ENCODE measurements at places on chromosomes 12 and 14.
A peak's percentile ranks its signal among the peaks of the same experiment; 100 is the strongest.

GRCh38 chr12:71045781-71046180 lies 112.0 kb downstream of the TSPAN8 start:
- DNase-seq, result no peak

GRCh38 chr12:114481200-114481535 lies 75.2 kb upstream of the TBX5 start:
- peak; percentile 7 for DNase-seq

- no peak for DNase-seq
Measured at GRCh38 chr14:34817768-34818167, 57.4 kb downstream of the BAZ1A start.

- DNase-seq, result peak; percentile 74
Measured at GRCh38 chr14:66624336-66624937, 116.5 kb downstream of the GPHN start.

DNA sequence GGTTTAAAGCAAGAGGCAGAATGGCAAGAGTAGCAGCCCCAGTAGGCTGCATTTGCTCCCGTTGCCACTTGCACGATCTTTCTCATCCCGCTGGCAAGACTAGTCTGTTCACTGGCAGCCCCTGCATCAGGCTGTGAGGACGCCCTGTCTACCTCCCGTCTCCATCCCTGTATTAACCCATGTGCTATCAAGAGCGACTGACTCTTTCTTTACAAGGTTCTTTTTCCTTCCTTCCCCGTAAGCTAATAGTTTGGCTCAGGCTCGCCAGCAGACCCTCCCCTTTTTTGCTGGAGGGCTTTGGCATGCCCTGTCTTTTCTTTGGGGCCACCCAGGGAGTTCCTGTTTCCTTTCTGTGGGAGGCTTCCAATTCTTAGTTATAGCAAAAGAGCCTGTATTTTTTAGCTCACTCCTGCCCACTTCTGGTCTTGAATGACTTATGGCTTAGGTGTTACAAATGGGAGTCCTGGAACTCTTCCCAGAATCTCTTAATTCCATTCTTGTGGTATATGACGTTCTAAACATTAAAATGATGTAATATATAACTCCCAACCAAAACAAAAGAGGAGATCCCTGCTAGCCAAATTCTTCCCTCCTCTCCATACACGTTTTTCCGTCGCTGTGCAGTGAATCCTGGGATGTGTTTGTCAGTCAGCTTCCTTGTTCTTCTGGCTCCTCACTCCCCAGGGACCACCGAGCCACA lies 149.0 kb downstream of the PRKCH start:
- no peak for DNase-seq

- no peak for DNase-seq
Measured at GRCh38 chr12:51636581-51636980, 45.5 kb downstream of the SCN8A start.

- no peak for DNase-seq
Measured at GRCh38 chr14:104827177-104828055, 26.5 kb downstream of the ZBTB42 start.

DNA sequence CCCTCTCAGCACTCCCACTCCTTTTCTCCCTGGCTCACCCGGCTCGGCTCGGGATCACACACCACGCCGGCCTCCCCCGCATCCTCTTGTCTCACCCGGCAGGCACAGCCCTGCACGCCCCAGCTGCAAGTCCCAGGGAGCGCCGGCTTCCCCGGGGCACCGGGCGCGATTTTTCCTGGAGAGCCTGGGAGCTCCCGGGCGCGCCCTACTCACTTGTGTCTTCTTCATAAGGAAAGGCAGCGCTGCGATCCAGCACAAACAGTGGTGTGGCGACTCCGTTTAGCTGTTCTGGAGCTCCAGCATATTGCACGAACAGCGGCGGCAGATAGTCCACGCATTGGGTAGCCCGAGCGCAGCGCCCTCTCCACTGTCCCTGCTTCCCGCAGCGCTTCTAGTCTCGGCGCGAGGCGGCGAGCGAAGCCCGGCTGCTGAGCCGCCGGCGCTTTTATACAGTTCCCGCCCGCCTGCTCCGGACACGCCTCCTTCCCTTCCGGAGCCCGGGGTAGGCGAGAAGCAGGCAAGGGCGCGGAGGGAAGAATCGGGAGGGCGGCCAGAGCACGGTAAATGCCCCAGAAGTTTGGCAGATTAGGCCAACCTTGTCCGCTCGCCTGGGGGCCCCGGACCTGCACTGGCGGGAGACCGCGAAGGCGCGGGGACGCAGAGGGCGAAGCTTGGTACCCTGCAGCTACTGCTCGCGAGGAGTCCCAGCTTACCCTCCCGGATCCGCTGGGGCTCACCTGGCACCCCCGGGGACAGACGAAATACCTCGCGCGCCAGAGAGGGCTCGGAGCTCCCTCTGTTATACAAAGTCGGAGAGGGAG lies at the start of gene KITLG:
TSS of gene KITLG (minus strand) at position 421 of the 821 bp plus-strand sequence. CDS start at position 228, 193 bp downstream.
- DNase-seq, result peak; percentile 79

DNA sequence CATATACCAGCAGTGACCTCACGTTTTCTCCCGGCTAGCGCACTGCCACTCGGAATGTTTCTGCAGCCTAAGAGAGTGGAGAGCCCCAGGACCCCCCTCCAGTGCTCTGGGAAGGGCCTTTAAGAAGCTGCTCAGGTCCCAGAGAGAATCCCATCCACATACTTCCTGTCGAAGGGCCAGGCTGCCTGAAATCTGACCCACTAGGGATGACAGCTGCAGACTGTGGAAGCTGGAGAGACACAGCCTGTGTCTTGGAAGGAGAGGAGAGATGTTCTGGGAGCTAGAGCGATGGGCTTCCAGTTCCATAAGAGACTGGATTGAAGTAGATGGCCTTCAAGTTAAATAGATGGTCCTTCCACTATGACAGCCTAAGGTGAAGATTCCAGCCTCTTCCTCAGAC lies 54.4 kb downstream of the IQSEC3 start:
- DNase-seq, result no peak

DNA sequence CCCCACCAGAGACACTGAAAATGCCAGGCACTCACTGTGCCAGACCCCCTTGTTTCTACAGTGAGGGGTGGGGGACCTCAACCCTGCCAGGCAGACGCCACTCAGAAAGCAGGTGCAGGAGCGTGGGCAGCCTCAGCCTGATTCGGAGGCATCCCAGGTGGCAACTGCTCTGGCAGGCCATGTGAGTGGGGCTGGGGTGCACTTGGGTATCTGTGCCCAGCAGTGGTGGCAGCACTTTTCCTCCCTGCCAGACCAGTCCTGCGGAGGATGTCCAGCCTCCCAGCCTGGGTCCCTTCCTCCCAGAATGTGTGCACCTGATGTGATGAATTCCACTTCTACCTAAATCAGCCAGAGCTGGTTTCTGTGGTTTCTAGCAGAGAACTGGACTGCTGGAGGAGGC lies 13.4 kb upstream of the TTC7B start:
- DNase-seq, result no peak

DNA sequence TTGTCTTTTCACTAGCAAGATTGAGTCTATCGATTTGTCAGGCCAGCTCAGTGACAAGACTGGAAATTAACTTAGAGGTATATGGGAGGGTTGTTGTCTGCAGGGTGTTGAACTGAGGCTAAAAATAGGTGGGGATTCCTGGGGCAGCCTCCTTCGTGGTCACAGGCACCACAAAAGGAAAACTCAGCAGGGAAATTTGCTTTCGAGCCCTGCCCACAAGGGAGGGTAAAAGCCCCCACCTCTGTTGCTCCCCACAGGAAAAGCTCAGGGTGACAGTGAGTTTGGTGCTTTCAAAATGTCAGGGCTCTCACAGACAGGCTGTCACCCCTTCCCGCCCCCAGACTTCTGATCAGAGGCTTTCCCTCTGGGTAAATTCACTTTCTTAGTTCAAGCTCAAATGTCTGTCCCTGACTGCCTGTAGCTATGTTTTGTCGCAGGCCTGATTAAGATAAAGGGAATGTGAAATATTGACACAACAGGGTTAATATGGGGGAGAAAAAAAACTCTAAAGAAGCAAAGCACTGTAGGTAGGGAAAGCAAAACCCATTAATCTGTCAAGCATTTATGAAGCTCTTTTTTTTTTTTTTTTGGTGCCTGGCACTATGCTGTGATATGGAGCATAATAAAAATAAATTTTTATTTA lies 11.7 kb upstream of the NFKBIA start:
- DNase-seq, result no peak

GRCh38 chr12:26938701-26939062 lies 412 bp downstream of the FGFR1OP2 start:
- DNase-seq, result no peak

DNA sequence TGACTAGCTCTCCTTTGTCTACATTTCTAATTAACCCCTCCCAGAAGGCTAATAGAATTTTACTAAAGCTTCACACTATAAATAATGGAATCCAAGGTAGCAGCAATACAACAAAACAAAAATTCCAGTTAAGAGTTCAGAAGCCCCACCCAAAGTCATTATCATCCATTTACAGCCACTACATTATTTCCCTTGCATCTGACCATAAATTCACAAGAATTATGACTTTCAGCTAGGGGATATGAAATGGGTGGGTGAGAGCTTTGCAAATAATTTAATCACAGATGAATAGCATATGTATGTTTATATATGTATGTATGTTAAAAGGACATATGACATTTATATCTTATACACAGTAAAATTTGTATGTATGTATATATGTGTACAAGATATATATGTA lies 65.3 kb upstream of the PTGDR start:
- DNase-seq, result no peak

DNA sequence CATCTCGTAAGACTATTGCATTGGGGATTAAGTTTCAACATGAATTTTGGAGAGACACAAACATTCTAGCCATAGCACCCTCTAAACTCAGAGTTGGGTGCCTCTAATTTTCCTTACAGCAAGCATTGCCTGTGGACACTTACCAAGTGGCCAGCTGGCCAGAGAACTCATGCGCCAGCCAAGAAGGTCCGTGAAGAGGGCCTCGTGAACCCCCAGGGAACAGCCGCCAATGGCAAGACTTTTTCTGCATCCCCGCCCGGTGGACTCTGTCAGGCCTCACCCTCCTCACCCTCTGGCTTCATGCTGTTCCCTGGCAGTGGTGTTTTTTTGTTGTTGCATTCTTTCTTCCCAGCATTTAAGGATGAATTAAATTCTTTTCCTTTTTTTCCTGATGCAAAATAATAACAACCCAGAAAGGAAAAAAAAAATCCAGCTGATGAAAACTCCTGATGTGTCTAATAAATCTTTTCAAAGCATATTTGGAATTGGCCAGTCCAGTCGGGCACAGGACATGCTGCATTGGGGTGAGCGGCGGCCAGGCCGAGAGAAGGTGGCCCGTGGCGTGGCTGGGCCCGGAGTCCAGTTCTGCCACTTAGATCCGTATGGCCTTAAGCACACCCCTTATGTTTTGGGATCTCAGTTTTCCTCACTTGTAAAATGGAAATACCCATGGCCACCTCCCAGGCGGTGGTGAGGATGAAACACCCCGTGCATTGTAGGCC lies 191.9 kb upstream of the DIO3 start:
- DNase-seq, result no peak

- DNase-seq, result no peak
Measured at GRCh38 chr12:91921555-91921954, 224.1 kb downstream of the BTG1 start.

DNA sequence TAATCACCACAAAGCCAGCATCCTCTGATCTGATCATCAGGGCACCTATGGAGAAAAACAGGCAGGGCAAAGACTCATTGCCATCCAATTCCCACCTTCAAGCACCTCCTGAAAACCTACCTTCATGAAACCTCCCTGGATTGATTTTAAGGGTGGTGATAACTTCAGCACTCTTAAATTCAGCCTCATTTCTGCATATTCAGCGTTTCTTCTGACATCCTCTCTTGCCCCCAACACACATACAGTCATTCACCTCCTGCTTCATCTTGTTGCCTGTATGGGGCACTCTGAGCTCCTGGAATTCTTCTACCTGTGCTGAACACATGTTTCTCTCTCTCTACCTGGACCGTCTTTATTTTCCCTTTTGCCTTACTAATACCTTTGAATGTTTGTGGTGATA lies 6.9 kb downstream of the FGF23 start:
- DNase-seq, result no peak

DNA sequence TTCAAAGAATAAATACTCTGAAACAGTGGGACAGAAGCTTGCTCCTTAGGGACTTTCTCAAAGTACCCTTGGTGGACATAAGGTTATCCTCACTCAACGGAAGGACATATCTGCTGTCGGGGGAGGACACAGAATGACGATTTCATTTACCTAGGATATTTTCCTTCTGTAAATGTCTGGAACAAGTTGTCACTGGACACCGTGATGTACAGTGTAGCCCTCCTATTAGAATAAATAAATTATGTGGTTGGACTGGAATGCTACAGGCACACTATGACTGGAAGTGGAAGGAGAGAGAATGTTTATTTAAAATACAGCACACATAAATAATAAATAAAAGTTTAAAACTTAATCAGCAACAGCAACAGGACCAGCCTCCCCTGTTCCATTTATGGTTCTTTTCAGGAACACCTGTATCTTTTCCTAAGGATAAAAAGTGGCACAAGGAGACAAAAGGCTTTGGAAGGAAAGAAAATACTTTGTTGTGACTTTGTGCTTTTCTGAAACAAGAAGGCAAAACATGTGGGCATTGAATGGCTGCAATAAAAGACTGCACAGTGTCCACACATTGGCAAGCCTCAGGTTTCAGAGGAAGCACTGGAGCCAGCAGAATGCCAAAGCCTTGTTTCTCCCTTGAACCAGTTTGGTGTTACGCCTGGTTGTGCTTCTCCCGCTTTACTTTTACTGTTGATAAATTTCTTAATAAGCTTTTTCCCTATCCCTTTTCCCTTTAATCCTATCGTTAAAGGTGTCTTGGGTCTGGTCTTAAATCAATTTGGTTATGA lies 36.8 kb downstream of the FGD4 start:
- no peak for DNase-seq

DNA sequence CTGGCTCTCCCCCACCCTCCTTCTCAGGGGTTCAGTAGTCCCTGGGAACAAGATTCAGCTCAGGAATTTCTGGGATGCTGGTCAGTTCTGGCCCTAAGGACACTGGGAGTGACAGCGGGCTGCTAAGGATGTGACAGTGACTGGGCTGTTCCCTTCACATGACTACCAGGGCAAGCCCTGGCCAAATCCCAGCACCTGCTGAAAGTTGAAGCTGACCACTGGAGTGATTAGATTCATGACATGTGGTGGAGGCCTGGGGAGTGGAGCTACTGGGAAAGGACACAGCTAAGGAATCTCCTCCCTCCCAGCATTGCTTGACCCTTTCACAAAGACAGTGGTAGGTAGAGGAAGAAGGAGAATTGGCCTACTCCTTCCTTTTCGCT lies 204.9 kb downstream of the DAD1 start:
- no peak for DNase-seq

DNA sequence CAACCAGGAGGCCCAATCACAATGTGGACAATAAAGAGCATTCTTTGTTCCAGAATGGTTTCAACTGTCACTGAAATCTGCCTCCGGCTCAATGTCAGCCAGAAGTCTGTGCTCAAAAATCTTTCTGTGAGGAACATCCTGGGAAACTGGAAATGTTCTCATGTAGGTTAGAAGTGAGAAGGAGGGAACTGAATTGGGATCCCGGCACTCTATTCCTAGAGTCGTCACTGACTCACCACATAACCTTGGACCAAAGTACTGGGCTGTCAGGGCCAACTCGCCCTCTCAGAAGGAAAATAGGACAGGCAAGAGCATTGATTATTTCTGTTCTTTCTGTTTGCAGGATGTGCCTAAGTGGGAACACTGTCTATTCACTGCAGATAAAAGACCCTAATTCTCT lies 57.6 kb downstream of the PRKAB1 start:
- no peak for DNase-seq
